ENCODE measurements at places on chromosomes 1 and 21. TPM values are rescaled to one million over a fixed set of nuclear protein-coding genes. Genes with fewer than 3 reads are reported as not detected.

TTC39A gene
- 27.5 TPM for total RNA-seq

GRCh38 chr1:64039390-64039926, 164.0 kb upstream of the UBE2U start:
- DNase-seq = peak; percentile 93

NBPF1 gene
- 24.5 TPM for total RNA-seq

MCOLN2 gene
- total RNA-seq = 3.1 TPM

DNA sequence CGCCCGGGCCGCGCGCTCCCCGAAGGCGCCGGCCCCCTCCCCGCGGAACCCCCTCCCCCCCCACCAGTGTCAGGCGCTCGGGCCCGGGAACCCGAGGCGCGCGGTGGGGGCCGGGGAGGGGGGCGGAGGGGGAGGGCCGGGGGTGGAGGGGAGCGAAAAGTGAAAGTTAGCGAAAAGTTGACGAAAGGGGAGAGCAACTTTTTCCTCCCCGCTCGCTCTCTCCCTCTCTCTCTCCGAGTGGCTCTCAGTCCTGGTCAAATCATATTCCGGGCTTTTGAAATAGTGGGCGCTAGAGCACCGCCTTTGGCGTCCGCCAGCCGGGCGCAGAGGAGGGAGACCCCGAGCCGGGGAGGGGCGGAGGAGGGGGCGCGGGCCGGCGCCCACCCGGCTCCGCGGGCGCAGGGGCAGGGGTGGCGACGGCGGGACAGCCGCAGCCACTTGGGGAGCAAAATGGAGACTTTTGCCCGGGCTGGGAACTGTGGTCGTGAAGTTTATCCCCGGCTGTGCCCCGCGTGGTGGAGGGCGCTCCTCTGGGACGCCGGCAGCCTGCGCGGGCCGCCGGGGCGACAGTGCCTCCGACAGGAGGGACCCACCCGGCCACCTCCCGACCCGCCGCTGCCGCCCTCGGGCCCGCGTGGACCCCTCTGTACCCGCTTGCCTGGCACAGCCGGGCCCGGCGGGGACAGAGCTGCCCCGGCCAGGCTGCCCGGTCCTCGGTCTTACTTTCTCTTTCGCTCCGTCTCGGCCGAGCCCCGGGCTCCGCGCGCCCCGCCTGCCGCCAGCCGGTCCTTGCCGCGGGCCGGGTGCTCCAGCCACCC, 697 bp downstream of the PRDM16 start:
- no peak for DNase-seq

DNA sequence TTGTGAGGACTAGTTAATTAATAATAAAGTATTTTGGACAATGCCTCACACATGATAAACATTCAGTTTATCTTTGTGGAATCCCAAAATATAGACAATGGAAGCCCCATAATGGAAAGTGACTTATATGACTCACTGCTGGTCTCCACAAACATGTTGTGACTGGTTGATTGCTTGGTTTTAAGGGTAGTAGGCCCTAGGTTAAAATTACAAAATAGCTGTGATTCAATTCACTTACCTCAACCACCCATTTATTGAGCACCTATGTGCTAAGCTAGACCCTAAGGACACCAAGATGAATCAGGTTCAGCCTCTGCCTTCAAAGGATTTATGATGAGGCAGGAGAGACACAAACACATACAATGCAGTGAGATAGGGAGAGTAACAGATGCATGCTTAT, 42.4 kb downstream of the KANK4 start:
- no peak for DNase-seq
